ENCODE measurements at places on chromosomes 13 and 19.
A peak's percentile ranks its signal among the peaks of the same experiment; 100 is the strongest.

DNA sequence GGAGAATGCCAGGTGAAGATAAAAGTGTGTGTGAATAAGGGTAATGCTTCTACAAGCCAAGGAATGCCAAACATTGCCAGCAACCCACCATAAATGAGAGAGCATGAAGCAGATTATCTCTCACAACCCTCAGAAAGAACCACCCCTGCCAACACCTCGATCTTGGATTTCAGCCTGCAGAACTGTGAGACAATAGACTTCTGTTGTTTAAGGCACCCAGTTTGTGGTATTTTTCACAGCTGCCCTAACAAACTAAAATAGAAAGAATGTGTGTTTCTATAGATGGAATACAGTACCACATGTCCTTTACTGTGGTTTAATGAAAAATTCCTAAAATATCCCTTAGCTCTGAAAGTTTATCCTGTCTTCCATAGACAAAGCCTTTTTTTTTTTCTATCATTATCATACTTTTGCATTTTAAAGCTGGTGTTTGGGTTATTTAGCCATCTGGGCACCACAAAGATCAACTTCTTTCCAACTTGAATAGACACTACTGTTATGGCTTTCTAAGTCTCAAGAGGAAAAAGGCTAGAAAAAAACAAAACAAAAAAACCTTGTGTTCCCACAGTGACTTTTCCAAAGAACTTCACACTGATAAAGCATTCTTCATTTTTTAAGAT lies 505.6 kb downstream of the KCTD12 start:
- DNase-seq, result peak; percentile 45

DNA sequence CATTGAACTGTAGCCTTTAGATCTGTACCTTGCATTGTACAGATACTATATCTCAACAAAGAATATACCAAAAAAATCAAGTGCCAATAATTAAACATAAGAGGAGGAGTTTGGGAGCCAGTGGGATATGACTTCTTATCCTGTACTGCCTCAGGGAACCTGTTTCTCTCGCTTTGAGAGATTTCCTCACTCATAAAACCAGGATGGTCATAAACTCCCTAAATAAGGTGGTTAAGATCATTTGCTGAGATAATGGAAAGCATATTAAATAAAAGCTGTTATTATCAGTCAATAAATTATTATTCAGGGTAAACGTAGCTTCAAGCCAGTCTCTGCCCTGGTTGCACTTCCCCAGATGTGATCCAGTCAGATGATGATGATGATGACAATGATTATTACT lies 17.0 kb downstream of the OPA3 start:
- no peak for DNase-seq

DNA sequence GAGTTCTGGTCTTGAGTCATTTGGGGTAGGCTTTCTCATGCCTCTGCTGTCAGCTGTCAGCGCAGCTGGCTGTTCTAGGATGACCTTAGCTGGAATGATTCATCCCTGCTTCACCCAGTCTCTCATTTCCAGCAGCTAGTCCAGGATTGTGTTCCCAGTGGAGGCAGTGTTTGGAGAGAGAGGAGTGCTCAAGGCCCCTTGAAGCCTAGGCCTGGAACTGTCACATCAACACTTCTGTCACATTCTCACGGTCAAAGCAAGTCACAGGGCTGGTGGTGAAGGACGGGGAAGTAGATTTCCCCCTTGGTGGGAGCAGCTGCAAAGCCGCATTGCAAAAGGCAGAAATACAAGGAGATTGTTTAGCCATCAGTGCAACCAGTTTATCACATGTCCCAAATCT lies 15.2 kb downstream of the TPT1 start:
- DNase-seq, result peak; percentile 88

DNA sequence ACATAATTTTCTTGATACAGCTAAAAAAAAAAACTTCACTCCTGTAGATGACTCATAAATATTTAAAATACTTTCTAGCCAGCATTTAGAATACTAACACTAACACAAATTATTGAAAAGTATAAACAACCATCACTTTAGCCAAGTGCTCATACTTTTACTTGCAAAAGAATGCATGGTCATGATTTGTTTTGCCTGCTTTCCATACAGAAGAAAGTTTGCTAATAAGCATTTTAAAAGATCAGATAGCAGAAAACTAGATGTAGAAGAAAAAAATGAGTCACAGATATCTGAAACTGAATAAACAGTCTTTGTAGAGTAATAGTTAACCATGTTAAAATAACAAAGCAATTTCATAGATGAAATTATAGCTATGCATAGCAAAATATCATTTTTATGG lies 2280.4 kb upstream of the PCDH20 start:
- DNase-seq, result peak; percentile 90

DNA sequence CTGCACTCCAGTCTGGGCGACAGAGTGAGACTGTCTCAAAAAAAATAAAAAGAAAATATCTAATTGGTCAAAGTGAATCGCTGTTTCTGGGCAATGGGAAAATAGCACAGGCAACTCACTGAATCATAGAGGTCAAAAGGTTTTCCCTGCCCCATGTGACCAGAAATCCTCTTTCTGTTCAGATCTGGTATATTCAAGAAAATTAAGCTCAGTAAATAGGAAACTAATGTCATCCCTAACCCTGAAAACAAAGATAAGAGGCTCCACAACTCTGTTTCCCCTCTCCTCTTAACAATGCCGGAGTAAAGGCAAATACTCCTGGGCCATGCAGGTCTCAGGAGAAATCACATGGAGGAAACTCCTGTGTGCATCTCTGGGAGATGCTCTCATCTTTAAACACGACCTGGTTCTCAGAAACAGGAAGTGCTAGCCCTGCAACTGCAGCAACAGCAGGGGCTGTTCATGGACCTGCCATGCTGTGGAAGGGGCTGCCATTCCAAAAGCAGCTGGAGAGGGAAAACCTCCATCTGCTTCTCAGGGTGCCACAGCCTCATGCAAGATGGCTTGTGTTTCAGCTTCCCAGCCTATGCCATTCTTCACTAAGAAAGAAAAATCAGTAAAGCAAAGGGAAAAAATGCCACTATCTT lies 47.5 kb upstream of the SLC7A9 start:
- peak; percentile 31 for DNase-seq
